ENCODE measurements at places on chromosomes 5 and 9.

GRCh38 chr9:33153666-33154065 lies 13.5 kb downstream of the B4GALT1 start:
- no peak for DNase-seq

GRCh38 chr5:145968970-145969713 lies 32.8 kb downstream of the SH3RF2 start:
- DNase-seq: no peak

DNA sequence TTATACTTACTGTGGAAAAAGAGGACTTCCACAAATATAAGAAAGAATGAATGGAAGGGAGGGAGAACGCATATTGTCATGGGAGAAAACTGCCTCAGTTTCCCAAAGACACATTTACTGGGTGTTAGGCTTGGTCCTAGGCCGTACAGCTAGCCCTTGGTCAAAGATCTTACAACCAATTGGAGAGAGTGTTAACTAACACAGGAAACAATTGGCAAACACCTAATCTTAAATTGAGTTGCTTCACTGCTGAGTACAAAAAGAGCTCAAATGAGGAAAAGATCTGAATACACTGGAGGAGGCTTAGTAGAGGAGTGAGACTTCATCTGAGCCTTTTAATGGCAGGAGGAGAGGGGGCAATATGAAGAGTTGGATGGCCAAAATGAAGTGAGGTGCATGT lies 161.7 kb downstream of the GLIS3 start:
- no peak for DNase-seq

GRCh38 chr5:73370095-73370494 lies 78.5 kb downstream of the FOXD1 start:
- DNase-seq: no peak

- no peak for DNase-seq
These were observed 148.0 kb downstream of the RORB start for GRCh38 chr9:74645007-74645639.

- DNase-seq: no peak
These were observed 33.5 kb downstream of the ABLIM3 start for GRCh38 chr5:149174847-149175234.

GRCh38 chr9:122180633-122181032 lies 20.9 kb downstream of the MORN5 start:
- no peak for DNase-seq

- DNase-seq: no peak
These were observed 612.9 kb downstream of the DNAH5 start for GRCh38 chr5:13331585-13331984.

- DNase-seq: no peak
These were observed 105.6 kb downstream of the NIPBL start for GRCh38 chr5:36982146-36982545.
